ENCODE measurements at places on chromosomes 2 and 18.

DNA sequence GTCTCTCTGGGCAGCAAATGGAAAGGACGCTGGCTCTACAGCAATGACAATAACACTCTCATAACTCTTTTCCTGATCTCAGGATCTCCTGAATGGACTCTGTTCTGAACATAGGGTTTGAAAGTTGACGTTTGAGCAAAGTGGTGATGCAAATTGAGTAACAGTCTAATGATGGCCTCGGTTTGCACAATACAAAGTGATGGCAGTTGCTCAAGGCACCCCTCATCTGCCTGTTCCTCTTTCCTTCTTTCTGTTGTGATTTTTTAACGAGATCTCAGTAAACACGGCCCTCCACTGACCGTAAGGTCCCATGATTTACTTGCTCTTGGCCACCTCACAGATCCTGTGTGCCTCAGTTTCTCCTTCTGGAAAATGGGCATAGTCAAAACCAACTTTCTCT lies 303.6 kb downstream of the SLC8A1 start:
- DNase-seq, result no peak

- DNase-seq, result no peak
Measured at GRCh38 chr2:54012538-54013141, 41.8 kb upstream of the PSME4 start.

DNA sequence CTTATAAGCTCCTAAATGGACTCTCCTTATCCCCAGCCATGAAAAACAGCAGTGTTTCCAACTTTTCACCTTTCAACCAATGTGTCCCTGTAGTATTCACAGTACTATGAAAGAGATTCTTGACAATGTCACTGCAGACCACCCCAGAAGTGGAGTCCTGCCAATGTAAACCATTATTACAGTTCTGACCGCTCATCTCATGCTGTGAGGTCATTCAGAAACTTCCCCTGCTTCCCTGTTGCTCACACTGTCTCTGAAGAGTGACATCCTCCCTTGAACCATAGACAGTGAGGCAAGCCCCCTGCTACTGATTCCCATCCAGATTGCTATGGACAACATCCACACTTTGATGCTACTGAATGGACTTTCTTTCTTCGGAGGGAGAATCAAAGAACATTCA lies 1523.7 kb upstream of the ACVR2A start:
- DNase-seq, result no peak

DNA sequence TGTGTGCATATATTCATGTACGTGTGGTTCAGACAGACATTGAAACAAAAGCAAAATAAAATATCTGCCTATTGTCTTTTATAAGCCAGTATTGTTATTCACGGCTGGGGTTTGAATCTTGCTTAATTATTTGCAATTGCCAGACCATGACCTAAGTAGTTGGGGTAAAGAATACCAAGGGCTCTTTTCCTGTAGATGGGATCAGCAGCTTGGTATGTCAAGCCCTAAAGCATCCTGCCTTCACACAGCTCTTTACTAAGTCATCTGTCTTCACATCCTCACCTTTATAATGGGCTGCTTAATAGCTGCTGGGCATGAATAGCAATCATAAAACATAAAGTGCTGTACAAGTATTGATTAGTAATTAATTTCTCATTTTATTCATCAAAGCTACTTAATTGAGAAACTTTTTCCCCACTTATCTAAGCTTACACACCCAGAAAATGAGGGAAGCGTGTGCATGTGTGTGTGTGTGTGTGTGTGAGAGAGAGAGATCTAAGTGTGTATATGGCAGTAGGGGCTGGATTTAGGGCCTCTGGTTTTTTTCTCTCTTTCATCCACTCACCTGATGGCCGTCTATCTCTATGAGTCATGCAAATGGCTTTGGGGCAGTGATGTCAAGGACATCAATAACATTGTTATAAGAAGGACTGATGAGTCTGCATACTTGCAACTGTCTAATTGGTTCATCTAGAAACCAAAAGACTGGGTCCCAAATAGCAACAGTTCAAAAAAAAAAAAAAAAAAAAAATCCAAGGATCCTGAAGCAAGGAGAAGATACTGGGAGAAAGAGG lies 244.1 kb upstream of the TNP1 start:
- DNase-seq, result no peak

DNA sequence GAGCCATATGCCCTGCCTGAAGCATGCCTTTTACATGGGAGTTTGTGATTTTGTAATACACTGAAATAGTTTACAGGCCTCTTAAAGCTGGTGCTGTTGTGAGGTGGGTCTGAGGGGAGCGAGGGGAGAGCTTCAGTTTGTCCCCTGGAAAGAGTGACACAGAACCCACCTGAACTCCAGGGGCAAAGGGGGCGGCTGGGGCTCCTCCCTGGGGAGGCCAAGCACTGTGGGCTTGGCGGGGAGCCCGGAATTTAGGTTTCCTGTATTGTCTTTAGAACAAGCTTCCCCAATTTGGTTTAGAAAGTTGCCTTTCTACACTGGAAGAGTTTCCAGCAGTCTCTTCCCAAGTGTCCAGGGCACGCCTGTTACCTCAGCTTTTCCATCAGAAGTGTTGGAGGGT lies 75.7 kb downstream of the VAPA start:
- no peak for DNase-seq

- no peak for DNase-seq
Measured at GRCh38 chr2:232890536-232890895, 20.5 kb downstream of the SNORC start.
